Sciatic nerve (tissue), 2 donors: ENCODE measurements at places on chromosomes 2 and 18. TPM values are rescaled to one million over a fixed set of nuclear protein-coding genes. Genes with fewer than 3 reads are reported as not detected.

The AKAIN1 gene
- total RNA-seq: not detected

The NEB gene
- 2.2 TPM for total RNA-seq

GRCh38 chr2:68151037-68151436 lies 6.7 kb upstream of the PNO1 start:
- DNase-seq: no peak

- DNase-seq: peak; percentile 83
Observed at GRCh38 chr2:26577442-26578112, 63.6 kb downstream of the CIB4 start.

- DNase-seq: no peak
Observed at GRCh38 chr2:41187376-41188122, 735.7 kb upstream of the SLC8A1 start.
